SW 1271 (cell line): ENCODE measurements at places on chromosomes 2 and 18.

DNA sequence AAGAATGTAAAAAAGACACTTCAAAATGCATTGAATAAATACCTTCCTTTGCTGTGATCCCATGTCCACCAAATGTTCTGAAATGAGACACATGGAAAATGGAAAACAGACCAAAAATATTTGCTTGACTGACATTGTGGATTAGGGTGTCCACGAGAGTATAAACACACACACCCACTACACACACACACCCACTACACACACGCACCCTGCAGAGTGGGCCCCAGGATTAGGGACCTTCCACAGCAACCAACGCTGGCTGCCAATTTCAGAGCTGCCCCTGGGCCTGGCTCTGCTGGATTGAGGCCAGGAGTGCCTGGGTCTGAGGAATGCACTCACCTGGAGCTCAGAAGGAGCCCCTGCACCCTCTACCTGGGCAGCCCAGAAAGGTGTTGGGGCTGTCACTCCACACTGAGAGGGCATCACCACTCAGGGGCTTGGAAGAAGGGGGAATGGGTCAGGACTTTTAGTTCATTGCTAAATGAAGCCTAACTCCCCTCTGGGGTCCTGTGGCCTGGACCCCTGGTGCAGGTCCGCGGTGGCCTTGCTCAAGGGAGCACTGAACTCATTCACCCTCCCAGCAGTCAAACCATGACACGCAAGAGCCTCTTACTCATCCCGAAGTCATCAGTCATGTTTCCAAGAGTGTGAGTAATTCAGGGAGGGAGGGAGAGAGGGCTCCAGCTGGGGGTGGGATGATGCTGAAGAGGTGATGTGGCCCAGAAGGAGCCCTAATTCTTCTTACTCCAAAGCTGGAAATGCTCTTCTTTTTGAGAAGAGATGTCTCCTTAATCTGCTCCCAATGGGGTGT, 50.2 kb upstream of the PLB1 start:
- DNase-seq = peak; percentile 88

- DNase-seq = no peak
Measured at GRCh38 chr2:225920621-225921220, 521.2 kb downstream of the NYAP2 start.

DNA sequence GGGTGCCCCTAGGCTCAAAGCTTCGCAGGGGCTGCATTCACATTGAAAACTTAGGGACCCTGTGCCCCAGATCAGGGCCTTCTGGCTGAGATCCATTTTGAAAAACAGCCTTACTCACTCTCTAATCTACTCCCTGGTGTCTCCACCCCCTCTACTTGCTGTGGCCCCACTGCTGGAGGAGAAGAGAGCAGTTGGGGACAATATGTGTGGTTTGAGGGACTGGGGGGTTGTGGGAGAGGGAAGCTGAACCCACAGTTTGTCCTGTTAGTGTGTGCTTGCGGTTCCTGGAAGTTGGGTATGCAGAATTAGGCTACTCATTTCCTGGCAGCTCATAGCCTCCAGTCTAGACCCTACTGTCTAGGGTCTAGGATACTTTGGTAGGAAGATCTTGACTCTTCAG, 211.4 kb downstream of the PRKCE start:
- no peak for DNase-seq

DNA sequence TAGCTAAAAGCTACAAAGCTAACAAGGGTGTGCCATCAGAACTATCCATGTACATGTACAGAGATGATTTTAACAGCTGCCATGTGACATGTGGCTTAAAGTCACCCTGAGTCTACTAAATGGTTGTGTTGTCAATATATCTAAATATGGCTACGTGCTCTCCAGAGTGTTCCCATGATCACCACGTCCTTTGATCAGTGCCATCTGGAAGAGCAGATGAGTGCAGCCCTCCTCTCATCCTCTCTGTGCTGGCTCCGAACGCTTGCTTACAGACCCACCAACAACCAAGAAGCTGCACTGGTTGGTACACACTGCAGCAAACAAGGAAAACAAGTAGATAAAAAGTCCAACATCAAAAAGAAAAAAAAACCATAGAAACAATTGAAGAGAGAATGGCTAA, 88.6 kb upstream of the NARS1 start:
- DNase-seq = no peak

DNA sequence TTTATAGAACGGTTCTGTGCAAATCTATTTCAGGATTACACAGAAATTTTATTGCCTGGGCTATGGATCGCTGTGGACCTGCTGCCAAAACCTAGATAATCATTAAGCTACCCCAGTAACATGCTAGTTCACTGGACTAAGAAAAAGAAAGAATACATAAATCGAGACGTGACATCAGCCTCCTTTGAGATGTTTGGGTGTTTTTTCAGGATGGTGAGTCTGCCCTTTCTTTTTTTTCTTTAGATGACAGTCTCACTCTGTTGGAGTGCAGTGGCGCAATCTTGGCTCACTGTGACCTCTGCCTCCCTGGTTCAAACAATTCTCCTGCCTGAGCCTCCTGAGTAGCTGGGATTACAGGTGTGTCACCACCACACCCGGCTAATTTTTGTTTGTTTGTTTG, 52.0 kb downstream of the FHOD3 start:
- no peak for DNase-seq

DNA sequence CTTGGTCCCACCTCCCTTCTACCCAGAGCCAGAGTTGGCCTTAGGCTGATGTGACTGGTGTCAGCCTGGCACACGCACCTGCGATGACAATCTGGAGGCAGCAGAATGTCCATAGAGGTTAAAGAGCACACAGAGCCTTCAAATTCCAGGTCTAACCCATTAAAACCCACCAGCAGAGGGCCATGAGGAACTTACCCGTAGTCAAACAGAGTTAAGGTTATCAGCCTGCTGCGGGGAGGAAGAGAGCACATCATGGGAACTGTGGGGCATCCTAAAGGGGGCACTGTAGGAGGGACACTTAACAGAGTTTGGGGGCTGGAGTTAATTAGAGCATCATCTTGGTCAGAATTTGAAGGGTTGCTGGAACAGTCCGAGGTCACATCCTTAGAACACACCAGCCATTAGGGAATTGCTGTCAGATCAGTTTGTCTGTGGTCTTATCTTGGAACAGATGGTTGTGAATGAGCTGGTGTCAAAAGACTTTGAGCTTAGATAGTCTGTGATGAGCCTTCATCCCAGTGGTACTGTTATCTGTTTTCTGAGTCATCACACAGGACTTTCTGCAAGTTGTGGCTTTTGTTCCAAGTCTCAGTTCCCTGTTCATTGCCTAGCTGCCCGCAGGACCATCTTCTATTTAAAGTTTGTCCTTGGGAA, 248.6 kb downstream of the LOXHD1 start:
- no peak for DNase-seq

DNA sequence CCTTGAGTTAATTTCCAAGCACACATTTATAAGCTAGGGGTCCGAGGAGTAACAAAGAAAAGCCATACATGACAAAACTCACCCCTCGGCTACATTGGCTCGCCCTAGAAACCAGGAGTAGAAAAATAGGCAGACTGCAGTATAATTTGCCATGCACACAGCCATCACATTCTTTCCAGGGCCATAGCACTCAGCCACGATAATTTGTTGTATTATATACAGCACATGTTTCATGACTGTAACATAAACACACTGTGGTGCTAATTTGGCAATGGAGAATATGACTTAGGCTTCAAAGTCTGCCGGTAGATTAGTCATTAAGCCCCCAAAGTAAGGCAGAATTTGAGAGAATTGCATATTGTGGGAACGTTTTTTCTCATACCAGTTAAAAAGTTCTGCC, 254.9 kb downstream of the ZNF521 start:
- no peak for DNase-seq

DNA sequence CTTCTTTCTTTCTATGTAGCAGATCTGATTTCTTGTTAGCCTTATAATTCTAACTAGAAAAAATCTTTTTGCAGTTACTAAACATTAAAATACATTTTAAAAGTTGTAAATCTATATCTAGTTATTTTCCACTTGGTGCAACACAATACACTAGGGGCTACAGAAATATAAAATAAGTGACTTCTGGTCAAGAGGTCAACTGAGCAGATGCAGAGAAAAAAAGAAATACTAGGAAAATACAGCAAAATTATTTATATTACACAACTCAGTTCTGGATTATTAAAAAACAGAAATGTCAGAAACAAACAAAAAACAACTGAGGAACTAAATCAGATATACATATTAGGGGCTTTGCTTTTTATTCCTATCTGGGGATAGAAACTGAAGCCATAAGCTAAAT, 83.9 kb downstream of the L3MBTL4 start:
- DNase-seq = no peak

DNA sequence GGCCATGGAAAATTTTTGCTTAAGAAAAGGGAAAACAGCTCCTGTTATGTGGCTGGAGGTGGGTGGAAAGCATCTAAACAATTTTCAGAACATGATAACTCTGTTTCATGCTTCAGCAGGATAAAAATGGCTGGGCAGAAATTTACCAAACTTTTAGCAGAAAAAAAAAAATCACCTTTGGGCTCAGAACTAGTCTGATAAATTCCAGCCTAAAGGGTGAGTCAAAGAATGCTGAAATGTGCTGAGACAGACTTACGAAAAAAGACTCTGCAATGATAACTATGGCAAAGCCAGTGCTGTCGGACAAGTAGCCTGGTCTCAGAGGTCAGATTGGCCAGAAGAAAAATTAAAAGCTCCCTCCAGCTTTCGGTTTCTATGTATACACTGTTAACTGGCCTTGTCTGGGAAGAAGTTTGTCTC, 123.6 kb downstream of the LRATD1 start:
- no peak for DNase-seq

GRCh38 chr2:69916106-69916505, 1.2 kb downstream of the MXD1 start:
- DNase-seq = no peak

GRCh38 chr2:99810225-99810624, 320.4 kb upstream of the REV1 start:
- no peak for DNase-seq

DNA sequence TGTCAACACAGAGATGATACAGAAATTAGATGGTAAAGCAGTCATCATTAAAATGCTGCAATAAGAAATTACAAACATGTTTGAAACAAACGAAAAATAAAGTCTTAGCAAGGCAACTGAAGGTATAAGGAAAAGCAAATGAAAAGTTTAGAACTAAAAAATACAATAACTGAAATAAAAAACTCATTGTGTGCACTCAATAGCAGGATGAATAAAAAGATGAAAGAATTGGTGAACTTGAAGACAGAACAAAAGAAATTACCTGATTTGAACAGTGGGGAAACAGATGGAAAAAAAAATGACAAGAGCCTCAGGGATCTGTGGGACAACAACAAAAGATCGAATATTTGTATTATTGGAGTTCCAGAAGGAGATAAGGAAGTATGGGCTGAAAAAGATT, 46.5 kb downstream of the TSN start:
- no peak for DNase-seq

DNA sequence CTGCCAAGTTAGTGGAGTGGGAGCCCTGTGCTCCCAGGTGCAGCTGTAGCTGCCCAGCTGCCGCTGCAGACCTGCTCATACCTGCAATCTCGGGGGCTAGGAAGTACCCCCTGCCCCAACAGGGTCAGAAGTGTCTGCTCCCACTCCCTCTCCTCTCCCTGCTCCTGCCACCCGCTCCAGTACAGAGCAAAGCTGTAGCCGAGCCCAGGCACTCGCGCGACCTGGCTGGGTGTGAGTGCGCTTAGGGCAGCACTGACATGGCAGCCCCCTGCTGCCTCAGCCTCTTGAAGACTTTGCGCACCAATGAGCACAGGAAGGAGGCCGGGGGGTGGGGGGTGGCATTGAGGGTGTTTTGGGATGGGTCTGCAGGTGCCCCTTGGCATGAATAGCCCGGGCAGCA, 1951.4 kb downstream of the SUCLG1 start:
- no peak for DNase-seq

GRCh38 chr2:222915092-222915957, 54.5 kb downstream of the ACSL3 start:
- DNase-seq = no peak

- DNase-seq = no peak
Measured at GRCh38 chr2:61196671-61197070, 34.7 kb downstream of the C2orf74 start.

DNA sequence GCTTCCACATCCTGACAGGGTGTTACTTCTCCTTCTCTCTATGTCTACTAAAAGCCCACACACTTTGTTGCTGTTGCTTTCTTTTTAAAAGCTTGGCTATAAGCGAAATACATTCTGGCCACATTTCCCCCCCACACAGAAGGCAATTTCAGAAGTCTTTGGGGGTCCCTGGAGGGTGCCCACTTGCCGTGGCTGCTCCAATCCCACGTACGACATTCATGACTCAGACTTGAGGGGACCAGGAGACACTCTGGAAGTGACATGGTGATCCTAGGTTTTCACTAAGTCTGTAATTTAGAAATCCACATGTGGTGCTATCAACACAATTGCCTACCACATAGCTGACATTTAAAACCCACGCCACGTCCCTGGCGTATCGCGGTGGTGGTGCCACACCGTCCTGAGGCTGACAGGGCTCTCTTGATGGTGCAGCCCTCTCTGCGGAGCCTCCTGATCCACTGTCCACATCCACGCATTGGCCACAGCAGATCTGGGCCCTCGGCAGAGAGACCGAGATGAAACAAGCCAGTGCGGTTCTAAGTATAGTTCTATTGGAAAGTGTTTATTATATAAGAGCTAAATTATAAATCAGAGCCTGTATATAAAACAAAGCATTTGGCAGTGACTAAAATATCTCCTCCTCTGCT, 42.4 kb downstream of the CYP27C1 start:
- no peak for DNase-seq

- no peak for DNase-seq
Measured at GRCh38 chr2:45178359-45178758, 169.1 kb upstream of the SIX2 start.

- no peak for DNase-seq
Measured at GRCh38 chr18:6271585-6271984, 143.1 kb downstream of the L3MBTL4 start.

- DNase-seq = peak; percentile 66
Measured at GRCh38 chr2:200756618-200757321, 54.9 kb upstream of the BZW1 start.

- DNase-seq = no peak
Measured at GRCh38 chr2:231541645-231542044, 11.4 kb upstream of the NMUR1 start.

DNA sequence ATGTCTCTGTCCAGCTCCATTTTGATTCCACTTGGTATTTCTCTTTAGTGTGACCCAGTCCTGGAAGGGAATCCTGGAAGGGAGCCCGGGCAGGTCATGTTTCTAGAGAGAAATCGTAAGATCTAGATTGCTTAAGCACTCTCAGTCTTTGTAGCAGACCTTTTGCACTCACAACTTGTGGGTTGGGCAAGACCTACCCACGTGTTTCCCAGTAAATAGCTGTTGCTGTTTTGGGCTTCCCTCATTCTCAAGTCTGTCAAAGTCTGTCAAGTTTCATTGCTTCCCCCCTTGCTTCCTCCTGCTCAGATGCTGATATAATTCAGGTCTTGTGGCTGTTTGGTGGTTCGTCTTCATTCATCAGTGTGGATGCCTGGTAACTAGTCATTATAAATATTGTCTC, 17.4 kb upstream of the NEMP2 start:
- no peak for DNase-seq

DNA sequence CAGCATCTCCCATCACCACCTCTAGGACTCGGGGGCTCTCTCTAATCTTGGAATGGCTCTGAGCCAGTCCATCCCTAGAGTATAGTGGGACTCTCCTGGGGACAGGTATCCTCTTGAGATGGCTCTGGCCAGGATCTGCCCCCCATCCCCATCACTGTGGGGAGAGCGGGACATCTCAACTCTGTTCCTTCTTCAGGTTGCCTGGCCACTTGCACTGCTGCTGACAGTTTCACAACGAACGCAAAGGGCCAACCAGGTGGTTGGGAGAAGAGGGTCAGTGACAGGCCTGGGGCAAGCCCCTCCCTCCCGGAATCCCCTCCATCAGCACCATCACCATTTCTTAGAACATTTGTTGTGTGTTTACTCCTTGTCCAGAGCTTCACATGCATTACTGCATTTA, 62.6 kb downstream of the CIB4 start:
- DNase-seq = no peak

- DNase-seq = no peak
Measured at GRCh38 chr2:201639205-201639604, 4.1 kb downstream of the TMEM237 start.
